GM19239 (cell line): ENCODE measurements at places on chromosomes 4 and X.

GRCh38 chrX:134460862-134461220 is 876 bp downstream of the HPRT1 start:
- DNase-seq: no peak

- DNase-seq: no peak
Measured at GRCh38 chr4:159366966-159367780, 264.3 kb downstream of the RAPGEF2 start.

- no peak for DNase-seq
Measured at GRCh38 chr4:94889946-94890345, 132.2 kb downstream of the BMPR1B start.

- no peak for DNase-seq
Measured at GRCh38 chr4:22802876-22803275, 110.1 kb downstream of the GBA3 start.

GRCh38 chrX:65702956-65703355 is 35.5 kb downstream of the MSN start:
- no peak for DNase-seq

- no peak for DNase-seq
Measured at GRCh38 chrX:336227-336626, 17.6 kb upstream of the GTPBP6 start.
